Tibial artery (tissue), 4 donors: ENCODE measurements at places on chromosomes 12 and 14.
A peak's percentile ranks its signal among the peaks of the same experiment; 100 is the strongest.

DNA sequence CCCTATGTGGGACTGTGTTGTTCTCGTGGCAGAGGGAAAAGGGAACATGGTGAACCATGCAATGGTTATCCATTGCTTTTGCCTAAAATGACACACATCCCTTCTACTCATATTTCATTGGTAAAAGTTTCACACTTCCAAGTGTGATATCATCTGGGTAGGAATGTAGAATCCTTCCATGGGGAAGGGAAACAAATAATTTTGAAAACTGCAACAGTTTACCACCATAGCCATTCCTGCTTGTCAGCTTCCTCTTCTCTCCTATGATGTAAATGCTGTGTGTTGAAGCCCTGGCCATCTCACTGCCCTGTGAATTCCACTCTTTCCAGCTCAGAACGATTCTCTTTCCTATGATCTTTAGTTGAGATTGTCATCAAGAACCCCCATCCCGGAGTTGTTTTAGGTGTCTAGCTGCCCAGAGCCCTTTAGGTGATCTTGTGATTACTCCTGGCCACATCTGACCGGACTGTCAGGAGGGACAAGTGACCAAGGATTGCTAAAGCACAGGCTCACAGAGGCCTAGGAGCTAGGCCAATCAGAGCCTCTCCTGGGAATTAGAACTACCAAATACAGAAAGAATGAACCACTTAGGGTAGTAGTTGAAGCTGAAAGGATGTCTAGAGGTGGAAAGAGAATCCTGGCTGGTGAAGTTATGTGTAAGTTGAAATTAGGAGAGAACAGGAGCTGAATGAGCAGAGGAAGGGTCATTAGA lies 84.6 kb downstream of the VCPKMT start:
- no peak for DNase-seq

DNA sequence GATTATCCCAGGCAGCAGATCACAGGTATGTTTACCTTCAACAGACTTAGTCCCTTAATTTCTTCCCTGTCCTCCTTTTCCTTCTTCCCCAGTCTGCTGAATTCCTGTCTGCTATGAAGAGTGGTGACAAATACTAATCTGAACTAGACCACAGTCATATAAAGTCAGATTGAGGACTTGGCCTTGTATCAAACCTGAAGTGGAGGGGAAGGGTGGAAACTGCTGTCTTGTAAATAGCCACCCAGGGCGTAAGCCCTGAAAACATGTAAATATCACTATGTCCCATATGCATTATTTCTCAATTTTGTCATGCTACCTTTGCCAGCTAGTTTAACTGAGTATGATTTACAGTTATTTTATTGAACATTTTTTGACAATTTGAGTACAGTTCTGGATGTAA lies 368.0 kb downstream of the CCDC91 start:
- no peak for DNase-seq

GRCh38 chr12:7078163-7078562 lies 14.1 kb downstream of the C1R start:
- DNase-seq = no peak

GRCh38 chr12:6942331-6942665 lies 1.3 kb upstream of the RNU7-1 start:
- DNase-seq = no peak

- no peak for DNase-seq
Observed at GRCh38 chr14:101045511-101045910, 142.0 kb upstream of the RTL1 start.

- no peak for DNase-seq
Observed at GRCh38 chr14:50828721-50829488, 2.1 kb downstream of the NIN start.

GRCh38 chr14:68864361-68864750 lies 71.5 kb upstream of the ZFP36L1 start:
- no peak for DNase-seq

- no peak for DNase-seq
Observed at GRCh38 chr12:2751686-2752085, 43.1 kb upstream of the FKBP4 start.

GRCh38 chr14:88228522-88229236 lies 94.4 kb downstream of the KCNK10 start:
- no peak for DNase-seq

DNA sequence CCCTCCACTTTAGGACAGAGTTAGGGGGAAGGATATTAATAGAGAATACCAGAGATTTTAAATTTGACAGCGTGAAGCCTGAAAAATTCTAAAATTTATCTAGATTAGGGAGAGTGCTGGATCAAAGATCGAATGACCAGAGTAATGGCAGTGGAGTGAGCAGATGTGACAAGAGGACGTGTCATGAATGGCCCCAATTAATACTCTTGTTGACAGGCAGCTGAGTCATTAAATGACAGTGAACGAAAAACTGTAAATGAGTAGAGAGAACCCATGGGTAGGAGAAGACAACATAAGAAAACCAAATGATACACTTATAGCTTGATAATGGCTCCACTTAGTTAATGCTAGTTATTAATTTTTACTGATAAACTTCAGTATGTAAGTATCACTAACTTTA lies 73.9 kb upstream of the PLEKHA5 start:
- DNase-seq = no peak

- peak; percentile 78 for DNase-seq
Observed at GRCh38 chr12:109428037-109428629, 49.0 kb downstream of the KCTD10 start.

GRCh38 chr14:38710881-38711280 lies 392.2 kb downstream of the SEC23A start:
- no peak for DNase-seq

DNA sequence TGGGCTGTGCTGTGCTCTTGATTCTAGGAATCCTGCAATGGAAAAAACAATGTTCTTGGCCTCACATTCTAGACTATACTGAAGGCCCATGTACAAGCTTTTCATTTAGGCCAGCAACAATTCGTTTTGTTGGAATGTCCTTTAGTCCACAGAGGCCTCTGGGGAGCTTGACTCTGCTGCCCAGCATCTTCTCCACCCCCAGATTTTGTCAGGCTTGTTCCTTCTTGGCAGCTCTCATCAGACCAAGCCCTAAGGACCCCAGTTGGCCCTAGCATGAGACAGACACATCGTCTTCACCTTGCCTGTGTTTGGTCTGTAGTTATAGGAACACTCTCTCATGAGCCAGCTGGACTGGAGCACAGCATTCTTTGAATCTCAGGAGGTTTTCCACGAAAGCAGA lies 300.1 kb downstream of the VRK1 start:
- no peak for DNase-seq

- no peak for DNase-seq
Observed at GRCh38 chr12:132619386-132620112, 973 bp downstream of the P2RX2 start.

DNA sequence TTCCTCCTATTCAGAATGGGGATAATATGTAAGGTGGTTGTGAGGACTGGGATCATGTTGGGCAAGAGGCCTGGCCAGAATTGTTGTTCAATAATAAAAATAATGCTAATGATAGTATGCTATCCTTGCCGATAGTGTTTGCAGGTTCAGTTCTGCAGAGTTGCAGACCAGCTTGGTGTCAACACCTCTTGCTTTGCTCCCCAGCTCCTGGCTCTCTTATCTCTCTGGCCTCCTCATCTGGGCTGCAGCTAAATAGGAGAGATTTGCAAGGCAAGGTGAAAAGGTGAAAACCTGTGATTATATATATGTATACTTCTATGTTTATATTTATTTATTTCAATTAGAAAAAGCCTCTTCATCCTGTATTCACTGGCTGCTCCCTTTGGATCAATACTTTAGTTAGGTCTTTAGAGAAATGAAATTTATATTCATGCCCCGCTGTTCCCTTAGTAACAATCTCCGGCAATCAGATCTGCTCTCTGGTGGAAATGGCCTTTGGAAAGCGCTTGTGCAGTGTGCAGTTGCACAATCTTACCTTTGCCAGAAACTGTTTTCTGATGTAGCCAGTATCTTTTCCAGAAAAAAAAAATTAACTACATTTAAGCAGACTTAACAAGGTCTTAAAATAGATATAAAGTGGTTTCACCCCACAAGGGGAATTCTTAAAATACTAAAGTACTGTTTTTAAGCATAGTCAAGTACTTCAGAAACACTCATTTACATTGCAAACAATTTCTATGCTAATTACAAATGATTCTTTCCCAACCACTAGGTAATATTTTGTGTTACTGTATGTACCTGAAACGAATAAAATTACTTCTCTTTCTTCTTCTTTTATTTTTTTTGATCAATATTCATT lies 19.1 kb upstream of the ACVR1B start:
- DNase-seq = no peak

GRCh38 chr14:98466807-98467206 lies 805.2 kb downstream of the BCL11B start:
- DNase-seq = no peak

GRCh38 chr12:10207136-10207535 lies 5.5 kb upstream of the GABARAPL1 start:
- DNase-seq = no peak

GRCh38 chr14:81208489-81208888 lies 12.3 kb downstream of the GTF2A1 start:
- peak; percentile 42 for DNase-seq

DNA sequence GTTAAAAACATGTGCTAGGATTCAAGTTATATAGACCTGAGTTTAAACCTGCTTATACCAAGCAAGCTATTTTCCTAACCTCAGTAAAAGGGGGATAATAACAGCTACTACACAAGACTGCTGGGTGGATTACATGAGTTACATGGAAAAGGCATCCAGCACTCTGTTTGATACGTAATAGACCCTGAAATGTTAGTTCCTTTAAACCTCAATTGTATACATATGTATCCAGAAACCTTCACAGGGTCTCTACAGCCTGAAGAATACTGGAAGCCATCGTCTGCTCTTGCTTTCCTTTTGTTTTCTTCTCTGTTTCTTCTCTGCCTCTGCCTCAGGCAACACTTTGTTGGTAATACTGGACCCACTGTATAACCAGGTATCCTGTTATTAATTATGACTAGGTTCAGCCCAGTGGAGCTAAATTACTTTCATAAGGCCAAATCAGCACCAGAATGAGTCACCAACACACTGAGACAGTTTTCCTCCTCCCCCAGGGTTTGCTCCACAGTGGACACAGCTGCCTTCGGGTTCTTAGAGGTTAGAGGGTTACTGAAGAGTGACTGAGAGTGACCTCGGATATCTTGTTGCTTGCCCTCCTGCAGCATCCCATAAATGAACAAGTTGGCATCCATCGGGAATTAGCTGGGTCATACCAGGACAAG lies 127.1 kb downstream of the CAPZA3 start:
- no peak for DNase-seq

DNA sequence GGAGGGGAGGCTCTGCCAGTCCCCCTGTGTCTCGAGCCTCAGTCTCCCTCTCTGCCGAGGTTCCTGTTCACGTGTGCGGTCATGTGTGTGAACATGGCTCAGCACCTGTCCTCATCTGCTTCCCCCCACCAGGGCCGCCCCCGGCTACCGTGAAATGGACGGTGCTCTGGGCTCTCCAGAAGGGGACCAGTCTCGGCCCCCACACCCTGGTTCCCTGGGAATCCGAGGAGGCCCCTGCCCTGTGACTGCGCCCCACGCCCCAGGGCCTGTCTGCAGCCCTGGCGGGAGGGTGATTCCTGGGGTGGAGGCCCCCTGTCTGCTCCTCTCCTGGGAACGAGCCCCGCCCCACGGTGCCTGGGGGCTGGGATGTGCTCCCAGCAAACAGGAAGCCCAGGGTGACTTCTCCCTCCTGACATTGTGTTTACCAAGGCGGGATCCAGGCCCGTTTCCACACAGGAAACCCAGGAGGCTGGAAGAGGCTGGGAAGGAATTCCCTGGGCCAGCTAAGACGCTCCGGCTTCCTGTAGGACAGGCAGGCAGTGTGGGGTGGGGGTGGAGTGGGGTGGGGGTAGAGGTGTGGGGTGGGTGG lies 46.6 kb downstream of the KIF26A start:
- DNase-seq = no peak

DNA sequence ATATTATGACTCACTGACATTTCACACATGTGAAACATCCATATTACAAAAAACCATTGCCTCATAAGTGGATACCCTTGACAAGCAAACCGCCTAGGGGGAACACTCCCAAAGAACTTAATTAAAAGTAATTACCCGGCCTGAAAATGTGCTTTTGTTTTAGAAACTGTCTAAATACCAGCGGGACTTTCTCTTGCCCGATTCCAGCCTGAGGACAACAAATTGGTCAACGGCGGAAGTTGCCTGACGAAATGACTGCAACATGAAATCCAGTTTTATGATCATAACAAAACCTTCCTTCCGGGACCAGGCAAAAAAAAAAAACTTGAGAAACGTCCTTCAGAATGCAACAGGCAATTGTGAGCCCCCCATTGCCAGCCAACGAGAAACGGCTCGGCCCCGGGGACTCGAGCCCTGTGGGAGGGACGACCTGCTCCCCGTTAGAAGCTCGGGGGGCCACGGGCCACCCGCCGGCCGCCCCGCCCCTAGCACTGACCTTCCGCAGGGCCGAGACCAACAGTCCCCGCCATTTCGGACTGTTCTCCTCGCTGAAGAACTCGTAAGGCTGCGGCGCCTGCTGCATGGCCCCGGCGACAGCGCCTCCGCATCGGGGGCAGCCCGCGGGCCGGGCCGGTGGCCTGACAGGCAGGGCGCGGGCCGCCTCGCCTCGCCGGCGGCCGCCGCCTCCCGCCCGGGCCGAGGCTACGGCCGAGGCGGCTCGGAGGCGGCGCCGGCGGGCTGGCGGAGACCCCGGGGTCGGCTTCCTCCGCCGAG lies 490 bp downstream of the SOS2 start:
- DNase-seq = peak; percentile 77

DNA sequence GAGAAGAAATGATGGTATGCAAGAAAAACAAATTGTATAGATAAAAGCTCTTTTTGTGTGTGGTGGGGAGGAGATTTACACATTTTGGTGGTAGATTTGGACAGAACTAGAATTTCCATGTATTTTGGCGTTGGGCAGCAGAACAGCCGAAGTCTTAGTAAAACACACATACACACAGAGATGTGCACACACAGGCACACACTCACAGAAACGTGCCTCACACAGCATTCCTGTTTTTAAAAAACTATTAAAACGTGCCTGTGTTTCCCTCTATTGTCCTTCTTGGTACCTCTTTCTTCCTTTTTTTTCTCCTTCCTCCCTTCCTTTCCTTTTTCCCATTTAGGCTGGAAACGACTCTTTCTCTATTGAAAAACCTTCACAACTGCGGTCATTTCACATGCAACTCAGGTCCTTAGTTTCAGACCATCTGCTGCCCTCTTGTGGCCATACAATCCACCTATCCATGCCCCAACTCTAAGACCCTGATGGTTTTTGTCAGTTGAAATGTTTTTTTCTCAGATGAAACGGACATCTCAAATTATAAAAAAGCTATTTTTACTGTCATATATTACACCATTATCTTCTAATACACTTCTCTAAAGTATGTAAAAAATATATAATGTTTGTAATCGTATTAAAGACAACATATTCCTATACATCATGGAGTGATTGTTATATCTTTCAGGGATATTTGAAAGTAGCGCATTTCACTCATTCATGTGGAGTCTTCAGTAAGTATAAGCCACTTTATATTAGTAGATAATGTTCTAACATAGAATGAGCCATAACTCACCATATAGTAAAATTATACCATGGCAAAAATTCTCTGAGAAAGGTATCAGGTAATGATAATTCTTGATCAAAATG lies 386.7 kb upstream of the NOVA1 start:
- peak; percentile 60 for DNase-seq

GRCh38 chr12:51860986-51861385 lies 12.5 kb upstream of the FIGNL2 start:
- DNase-seq = no peak
